ENCODE measurements at places on chromosomes 5 and 9. TPM values are rescaled to one million over a fixed set of nuclear protein-coding genes. Genes with fewer than 3 reads are reported as not detected.

DNA sequence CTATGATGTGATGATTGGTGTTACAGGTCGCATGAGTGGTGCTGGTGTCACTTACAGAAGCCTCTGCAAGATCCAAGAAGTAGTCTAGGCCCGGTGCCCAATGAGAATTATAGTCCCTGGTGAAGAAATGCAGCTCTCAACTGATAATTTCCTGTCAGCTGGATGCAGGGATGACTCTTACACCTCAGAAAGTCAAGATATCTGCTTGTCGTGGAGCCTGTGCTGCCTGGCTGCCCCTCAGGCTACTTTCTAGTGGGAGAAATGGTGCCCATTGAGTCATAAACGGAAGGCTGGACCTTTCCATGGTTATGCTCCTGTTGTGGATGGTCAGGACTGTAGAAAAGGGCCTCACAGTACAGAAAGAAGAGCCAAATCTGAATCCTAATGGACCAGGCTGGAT lies 46.8 kb upstream of the NXNL2 start:
- DNase-seq = no peak

The GPR150 gene
- total RNA-seq = not detected

DNA sequence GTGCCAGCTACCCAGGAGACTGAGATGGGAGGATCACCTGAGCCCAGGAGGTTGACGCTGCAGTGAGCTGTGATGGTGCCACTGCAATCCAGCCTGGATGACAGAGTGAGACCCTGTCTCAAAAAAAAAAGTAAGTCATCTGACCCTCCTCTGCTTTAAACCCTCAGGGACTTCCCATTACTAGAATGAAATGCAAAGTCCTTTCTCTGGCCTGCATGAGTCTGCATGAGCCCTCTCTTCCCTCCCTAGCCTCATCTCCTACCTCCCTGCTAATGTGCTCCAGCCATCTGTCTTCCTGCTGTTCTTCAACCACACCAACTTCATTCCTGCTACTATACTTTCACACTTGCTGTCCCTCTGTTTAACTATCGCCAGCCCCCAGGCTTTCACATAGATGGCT lies 15.3 kb downstream of the IL5 start:
- no peak for DNase-seq

DNA sequence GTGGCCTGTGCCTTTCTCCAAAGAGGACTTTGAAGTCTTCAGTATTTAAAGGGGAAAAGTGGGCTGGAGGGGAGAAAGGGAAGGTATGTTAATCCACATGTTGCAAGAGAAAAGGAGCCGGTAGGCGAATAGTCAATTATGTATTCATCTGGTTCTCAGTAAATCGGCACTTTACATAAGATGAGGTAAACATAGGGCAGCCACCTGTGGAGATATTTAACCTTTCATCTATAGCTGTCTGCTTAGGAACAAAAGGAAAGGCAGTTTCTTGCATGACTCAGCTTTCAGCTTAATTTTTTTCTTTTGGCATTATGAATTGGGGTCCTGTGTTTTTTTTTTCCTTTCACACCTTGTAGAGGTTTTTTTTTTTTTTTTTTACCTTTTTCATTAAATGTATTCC lies 42.2 kb downstream of the FGD3 start:
- DNase-seq = no peak

DNA sequence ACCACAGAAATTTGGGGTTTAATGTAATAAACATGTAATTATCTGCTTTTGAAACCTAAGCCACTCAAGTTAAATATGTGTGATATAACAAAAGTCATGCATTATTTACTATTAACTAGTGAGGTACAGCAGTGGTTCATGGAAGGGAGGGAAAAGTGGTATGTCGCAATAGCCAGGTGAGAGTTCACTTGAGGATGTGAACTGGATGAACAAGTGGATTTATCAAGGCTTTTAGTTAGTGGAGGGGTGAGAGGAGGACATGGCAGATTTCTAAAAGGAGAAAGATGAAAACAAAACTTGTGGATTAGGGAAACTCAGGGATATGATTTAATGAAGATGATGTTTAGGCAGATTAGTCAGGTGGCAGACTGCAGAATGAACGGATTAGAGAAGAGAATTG lies 141.3 kb upstream of the NFIB start:
- DNase-seq = no peak

The PHF24 gene
- total RNA-seq = 0.62 TPM

DNA sequence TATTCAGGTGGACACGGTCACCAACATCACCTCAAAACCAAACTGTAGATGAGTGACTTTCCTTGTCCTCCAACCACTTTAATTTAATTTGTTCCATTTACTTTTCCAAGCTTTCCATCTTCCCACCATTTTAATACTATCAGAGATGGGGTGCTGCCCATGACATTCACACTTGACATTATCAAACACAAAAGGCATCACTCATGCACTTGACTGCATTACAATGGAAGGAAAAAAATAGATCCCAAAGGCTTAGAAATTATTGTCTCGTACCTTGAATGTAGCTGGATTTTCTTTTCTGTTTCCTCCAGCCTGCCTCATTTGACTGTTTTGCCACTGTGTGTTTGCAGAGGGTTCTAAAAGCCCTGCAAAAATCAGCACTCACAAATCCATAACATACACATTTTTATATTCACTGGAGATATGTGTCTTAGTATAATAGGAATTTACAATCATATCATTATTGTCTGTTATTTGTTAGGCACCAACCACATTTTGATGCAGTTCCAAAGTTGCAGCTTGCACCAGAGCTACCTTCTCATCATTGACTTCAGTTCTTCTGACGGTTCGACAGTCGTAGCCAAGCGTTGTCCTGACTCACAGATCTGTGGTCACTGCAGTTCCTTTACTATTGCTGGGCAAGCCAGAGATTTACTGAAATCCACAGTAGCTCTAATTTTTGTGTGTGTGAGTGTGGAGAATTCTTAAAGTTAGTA lies 712.3 kb upstream of the WWC1 start:
- DNase-seq = no peak

DNA sequence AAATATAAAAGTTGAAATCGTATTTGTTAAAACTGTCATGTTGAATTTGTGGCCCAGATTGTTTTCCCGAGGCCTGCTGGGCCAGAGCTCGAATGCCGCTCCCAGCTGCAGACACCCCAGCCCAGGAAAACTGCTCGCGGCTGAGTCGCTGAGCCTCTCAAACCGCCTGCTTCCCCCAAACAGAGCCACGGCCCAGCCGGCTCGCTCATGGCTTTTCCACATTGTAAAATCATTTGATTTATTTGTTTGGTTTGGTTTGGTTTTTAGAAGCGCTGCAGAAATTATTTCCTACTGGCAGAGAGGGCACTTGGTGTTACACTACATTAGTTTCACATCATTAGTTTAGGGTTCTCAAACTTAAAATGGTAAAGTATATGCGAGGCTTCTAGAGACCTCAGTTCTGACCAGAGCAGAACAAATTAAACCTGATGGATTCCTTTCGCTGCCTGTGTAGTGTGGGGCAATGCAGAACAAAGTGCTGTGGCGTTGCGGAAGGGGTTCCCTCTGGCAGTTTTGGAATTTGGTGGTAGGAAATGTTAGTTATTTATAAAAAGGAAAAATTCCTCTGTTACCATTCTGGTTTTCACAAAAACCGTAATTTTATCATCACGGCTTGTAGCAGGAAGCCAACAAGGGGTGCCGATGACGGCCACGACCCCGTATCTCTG lies 156.5 kb upstream of the PITX1 start:
- no peak for DNase-seq

DNA sequence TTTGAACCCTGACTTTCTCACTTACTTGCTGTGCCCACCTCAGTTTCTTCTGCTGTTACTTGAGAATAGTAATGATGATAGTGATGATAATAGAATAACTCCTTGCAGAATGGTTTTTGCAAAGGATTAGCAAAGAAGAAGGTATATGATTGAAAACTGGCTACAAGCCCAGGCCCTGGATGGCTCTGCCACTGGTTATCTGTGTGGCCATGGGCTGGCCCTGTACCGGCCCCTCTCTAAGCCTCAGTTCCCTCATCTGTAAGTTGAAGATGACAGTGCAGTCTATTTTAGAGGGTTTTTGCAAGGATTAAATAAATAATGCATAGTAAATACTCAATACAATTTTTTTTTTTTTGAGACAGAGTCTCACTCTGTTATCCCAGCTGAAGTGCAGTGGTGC lies 6.2 kb downstream of the TTLL11 start:
- DNase-seq = no peak

DNA sequence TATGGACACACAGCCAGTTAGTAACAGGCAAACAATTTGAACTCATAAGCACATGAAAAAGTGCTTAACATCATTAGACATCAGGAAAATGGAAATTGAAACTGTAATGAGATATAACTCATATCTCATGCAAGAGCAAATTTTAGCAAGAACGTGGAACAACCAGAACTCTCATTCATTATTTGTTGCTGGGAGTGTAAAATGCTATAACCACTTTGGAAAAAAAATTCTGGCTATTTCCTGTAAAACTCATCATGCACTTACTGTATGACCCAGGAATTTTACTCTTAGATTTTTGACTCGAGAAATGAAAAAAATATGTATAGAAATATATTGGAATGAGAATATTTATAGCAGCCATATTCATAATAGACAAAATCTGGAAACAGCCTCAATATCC lies 205.7 kb upstream of the PUM3 start:
- DNase-seq = no peak

DNA sequence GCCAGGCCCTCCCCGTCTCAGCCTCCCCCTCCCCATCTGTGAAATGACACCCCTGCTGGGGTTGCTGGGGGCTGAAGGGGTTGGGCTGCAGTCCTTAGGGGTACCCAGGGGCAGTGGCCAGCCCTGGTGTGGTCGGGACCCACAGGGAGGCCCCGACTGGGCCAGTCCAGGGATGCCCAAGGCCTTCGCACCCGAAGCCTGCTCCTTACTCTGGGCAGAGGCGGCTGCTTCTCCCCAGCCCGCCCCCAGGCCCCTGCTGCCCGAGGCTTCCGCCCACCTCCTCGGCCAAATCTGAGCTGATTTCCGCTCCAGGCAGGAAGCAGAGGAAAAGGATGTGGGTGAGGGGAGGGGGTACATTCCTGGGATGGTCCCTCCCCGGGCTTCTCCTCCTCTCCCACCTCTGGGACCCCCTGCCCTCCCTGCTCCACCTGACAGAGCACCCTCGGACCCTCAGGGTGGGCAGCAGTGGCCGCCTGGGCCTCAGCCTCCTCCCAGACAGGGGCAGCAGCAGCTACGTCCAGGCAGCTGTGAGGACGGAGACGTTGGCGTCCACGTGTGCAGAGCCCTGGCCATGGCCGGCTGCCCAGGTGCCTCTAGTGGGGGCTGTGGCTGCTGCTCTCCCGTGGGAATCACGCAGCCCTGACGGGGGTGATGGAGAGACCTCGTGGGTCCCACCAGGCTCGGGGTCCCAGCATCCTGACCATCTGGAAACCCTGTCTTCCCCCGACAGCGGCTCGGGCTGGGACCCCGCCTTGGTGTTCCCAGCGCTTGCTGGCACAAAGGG lies 4.2 kb upstream of the NRARP start:
- DNase-seq = no peak

DNA sequence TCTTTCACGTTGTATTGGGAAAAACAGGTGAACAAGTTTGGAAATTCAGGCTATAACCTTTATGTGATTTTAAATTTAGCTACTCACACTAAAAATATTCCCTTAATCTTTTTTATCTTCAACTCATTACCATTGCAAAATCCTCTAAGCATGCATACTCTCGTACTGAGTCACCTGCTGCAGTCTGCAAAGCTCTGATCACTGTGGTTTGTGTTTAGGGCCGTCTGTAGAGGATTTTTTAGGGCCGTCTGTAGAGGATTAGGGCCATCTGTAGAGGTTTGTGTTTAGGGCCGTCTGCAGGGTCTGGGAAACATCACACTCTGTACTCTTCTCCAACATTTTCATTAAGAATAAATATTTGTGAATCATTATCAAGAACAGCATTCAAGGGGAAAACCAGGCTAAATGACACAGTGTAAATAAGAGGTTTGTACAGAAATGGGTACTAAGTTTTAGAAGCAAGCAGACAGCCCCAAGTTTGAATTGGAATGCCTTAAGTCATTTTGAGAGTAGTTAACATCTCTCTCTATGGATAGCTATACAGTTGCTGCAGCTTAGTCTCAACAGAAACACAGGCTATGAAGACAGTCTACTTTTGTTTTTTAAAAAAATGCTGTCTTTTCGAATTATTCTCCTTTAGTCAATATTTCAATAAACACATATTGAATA lies 155.0 kb upstream of the TSLP start:
- DNase-seq = no peak

- no peak for DNase-seq
Measured at GRCh38 chr5:107990881-107991810, 320.4 kb upstream of the EFNA5 start.

DNA sequence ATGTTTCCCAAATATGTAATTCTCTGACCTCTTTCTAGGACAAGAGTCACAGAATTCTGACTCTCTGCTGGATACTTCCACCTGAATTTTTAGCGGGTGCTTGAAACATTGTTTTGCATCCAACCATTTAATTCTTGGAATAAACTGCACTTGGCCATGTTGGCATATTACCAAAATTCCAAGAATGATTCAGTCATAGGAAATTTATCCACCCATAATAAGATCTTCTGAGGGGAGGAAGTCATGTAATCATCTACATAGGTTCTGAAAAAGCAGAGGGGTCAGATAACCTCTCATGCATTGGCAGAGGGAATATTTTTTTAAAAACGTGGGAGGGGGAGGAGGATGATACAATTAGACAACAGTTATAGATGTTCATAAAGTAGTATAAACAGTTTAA lies 156.9 kb downstream of the PAM start:
- no peak for DNase-seq

DNA sequence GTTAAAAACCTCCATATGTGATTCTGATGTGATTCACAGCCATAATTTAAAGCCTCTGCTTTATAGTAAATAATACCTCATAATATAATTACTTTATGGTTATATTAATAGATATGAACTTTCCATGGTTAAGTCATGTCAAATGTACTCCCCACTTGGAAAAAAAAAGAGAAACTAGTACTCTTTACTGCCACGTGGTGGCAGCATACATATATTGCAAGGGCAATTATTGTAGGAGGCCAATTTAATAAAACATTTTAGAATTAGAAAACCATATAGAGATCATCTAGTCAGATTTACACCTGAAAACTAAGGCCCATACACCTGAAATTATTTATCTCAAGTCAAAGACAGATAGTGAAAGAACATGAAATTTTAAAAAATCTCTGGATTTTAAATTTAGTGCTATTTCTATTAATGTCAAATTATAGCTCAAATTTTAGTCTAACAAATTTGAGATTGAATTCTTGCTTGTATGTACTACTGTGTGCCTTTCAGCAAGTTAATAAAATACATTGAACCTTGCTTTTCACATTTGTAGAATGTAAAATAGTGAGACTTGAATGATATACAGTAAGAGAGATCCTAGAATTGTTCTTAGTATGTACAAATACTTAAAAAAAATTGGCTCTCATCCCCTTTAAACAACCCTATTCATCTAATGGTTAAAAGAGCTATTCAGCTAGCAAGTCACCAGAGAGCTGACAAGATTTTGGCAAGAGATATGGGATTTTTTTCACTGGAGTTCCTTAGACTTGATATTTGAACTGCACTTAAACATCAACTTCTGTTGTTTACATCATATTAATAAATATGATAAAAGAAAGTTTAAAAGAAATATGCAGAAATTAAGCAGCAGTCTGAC lies 603.8 kb downstream of the TLE4 start:
- no peak for DNase-seq
